Activated CD4-positive, alpha-beta T cell treated with anti-CD3 and anti-CD28 coated beads for 24 hours (primary cell): ENCODE measurements at places on chromosomes 3 and 15.

DNA sequence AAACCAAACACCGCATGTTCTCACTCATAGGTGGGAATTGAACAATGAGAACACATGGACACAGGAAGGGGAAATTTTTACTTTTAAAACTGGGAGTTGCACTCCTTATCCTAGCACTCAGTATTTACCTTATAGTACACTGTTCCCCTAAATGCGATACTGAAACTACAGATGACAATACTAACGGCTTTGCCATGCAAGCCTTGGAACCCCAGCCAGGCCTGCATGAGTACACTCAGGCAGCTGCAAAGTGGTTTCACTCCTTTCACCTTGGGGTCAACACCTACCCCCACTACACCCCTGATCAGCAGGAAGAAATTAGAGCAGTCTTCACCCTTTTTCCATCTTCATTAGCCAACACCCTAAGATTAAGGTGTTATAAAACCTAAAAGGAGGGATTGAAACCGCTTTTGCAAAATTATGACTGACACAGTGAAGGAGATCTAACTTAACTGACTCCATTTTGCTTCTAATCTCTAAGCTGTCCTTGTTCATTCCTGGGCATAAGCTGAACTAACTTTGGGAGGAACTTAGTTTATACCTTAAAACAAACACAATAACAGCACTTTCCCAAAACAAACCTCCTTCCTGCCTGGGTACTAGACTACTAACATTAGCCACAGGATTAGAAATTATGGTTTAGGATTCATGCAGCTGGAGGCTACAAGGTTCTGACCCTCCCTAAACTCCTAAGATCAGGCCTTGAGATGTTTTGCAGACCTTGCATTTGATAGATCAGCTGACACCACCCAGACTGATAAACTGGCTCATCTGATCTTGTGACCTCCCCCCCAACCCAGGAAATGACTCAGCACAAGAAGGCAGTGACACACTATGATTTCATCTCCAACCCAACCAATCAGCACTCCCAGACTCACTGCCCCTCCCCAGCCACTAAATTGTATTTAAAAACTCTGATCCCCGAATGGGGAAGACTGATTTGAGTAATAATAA lies 452.1 kb upstream of the PPP2R3A start:
- DNase-seq = no peak

GRCh38 chr3:73419179-73419803 lies 205.4 kb downstream of the PDZRN3 start:
- DNase-seq = no peak

GRCh38 chr15:39880718-39881387 lies 39.2 kb downstream of the GPR176 start:
- DNase-seq = no peak

DNA sequence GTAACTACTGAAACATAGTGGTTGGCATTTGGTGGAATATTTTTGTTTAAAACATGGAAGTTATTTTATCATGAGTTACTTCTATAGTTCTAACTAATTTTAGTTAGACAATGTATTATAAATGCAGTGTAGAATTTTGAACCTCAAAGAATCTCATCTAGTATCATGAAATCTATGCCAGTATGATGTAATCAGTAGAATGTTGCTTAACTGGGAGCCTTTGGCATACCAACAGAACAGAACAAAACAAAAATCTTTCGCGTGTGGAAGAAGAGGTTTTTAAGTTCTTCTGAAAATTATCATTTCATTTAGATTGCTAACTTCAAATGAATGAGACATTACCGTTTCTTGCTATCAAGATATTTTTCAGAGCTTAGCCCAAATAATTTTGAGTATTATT lies 98.4 kb upstream of the LRRFIP2 start:
- no peak for DNase-seq

DNA sequence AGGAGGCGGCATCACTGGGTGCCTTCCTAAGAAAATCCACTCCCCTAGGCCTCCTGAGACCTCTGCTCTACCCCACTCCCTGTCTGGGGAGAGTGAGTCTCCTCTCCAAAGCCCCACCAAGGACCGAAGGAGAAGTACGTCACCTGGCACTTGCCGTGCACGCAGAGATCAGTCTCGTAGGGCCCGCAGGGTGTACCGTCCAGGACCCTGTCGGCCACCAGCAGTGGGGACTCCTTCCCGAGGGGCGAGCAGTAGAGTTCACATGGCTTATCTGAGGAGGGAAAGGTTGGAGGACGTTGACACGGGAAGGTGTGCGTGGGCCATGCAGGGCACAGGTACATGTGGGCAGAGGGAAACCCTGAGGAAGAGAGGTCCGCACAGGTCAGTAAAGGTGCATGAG lies 232.9 kb downstream of the ADAMTS17 start:
- DNase-seq = no peak

- no peak for DNase-seq
Observed at GRCh38 chr15:55661428-55661827, 73.3 kb upstream of the PYGO1 start.

GRCh38 chr15:60353245-60353920 lies 44.4 kb downstream of the ANXA2 start:
- DNase-seq = no peak

- DNase-seq = no peak
Observed at GRCh38 chr15:51307325-51307724, 31.1 kb downstream of the CYP19A1 start.

- no peak for DNase-seq
Observed at GRCh38 chr3:100384733-100385525, 16.0 kb downstream of the TOMM70 start.

GRCh38 chr15:74842581-74843444 lies at the start of gene ULK3:
Gene ULK3 (minus strand): TSS chr15:74843156. CDS start chr15:74843105, 51 bp downstream.
- peak; percentile 90 for DNase-seq

GRCh38 chr15:29997499-29997898 lies 85.3 kb upstream of the GOLGA8J start:
- DNase-seq = no peak

- no peak for DNase-seq
Observed at GRCh38 chr3:160065786-160066185, 77.2 kb downstream of the IL12A start.

DNA sequence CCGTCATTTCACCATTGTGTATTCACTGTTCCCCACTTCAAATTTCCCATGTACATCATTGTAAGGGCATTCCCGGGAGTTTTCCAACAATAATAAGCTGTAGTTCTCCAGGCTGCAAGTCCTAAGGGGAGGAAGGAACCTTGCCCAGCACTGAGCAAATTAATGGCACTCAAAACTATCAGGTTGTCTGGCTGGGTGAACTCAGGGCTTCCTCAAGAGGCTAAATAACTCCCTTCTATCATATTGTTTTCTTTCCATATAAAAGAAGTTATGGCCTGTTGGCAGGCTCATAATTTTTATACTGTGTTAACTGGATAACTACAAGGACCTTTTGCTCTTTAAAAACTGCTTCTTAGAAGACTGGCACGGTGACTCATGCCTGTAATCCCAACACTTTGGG lies 71.4 kb downstream of the SEMA6D start:
- no peak for DNase-seq

- DNase-seq = no peak
Observed at GRCh38 chr3:113002679-113003078, 11.9 kb downstream of the GTPBP8 start.

DNA sequence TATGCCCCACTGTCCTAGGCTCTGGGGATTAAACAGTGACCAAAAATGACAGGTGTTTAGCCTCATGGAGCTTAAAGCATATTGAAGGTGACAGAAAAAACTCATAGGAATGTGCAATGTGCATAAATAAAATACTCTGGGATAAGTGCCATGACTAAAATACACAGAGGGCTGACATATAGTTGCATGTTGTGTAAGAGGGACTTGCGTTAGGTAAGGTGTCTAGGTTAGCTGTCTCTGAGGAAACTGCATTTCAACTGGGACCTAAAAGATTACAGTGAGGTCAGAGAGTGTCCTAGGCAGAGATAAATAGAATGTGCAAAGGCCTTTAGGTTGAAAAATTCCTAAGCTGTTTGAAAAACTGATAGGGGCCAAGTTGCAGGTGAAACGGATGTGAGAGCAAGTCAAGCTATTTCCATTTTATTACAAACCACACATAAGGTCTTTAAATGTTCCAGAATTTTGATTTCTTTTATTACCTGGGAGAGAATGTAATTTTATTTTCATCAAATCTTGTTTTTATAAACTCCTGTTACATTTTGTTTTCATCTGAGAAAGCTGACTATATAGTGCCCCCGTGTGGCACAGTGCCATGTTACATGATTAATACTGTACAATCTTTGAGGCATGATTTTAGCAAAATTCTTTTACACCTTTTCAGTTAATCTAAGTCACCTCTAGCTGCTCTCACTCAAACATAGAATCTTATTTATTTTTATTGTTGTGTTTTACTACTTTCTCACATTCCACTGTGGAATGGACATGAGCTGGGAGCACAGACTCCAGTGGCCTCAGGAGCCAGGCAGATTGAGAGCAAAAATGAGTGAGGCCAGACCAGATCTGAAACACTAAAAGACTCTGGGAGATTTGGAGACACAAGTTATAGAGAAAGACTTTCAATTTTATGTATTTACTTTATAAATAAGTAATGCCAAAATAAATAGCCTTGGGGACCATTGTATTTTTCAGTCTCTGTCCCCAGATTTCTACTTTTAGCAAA lies 259.6 kb upstream of the ZNF717 start:
- no peak for DNase-seq

- no peak for DNase-seq
Observed at GRCh38 chr3:113111011-113111707, 100.2 kb upstream of the BOC start.

DNA sequence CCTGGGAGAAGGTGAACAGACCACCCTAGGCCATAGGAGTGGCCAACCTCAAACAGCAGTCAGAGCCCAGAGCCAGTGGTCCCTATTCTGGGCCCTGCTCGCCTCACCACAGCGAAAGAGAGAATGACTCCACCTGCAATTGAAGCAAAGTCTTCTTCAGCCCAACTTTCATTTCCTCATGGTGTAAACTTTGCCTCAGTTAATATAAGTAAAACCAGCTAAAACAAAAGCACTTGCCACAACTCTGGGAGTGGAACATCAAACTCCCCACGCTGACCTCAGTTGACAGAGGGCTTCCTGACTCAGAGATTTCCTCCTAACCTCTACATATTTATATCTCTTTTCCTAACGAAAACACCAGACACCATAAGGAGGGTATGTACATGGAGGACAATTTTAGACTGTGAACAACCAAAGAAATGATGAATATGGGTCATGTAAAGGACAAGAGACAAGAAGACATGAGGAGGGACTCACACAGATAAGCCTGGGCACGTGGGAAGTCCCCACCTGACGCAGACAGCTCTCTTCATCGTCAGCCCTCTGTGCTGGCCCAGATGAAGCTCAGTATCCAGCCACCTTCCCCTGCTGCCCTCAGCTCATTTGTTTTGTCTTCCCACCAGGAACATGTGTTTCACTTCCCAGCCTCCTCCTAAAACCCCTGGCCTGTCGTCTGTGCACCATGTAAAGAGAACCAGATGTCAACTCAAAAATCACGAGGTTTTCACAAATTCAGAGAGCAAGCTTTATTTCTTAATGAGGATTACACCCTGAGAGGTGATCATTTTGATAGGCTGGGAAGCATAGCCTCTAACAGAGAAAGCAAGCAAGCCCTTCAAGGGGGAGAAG lies 140.9 kb downstream of the KCNMB2 start:
- DNase-seq = no peak

- no peak for DNase-seq
Observed at GRCh38 chr15:88622605-88622975, 1.4 kb downstream of the AEN start.

DNA sequence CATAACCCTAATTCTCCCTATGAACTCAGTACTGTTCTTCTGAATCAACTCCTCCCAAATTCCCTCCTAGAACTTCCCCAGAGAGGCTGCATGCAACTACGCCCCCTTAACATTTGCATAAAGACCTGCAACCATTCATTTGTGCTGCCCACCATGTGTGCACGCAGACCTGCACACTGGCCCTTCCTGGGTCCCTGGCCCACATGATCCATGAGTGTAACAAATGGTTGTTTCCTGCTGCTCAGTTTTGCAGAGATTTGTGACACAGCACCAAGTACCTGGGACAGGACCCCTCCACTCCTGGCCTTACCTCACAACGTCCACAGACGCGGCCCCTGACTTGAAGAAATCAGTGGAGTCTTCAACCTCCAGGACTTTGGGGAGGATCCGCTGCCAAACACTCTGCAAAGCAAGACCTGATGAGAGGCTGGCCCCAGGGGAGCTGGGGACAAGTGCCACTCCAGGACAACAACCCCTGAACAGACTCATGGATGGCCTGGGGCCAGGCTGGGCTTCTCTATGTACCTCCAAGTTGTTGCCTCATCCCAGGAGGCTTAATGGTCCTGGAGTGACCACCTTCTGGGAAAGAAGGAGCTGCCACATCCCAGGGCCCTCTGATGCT lies 33.8 kb downstream of the ALDH1L1 start:
- DNase-seq = no peak

DNA sequence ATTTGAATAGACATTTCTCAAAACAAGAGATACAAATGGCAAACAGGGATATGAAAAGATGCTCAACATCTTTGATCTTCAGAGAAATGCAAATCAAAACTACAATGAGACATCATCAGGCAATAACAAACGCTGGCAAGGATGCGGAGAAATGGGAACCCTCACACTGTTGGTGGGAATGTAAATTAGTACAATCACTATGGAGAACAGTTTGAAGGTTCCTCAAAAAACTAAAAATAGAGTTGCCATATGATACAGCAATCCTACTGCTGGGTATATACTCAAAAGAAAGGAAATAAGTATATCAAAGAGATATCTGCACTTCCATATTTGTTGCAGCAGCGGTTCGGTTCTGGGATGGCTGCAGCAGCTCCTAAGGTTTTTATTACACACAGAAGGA lies 16.8 kb upstream of the LARS2 start:
- DNase-seq = no peak

- no peak for DNase-seq
Observed at GRCh38 chr3:70871909-70872656, 559.6 kb upstream of the MDFIC2 start.

GRCh38 chr3:127590282-127590592 lies 296 bp downstream of the TPRA1 start:
- no peak for DNase-seq

GRCh38 chr3:8579096-8579495 lies 65.5 kb downstream of the SSUH2 start:
- DNase-seq = no peak

GRCh38 chr15:52783929-52784798 lies 6.0 kb downstream of the ONECUT1 start:
- no peak for DNase-seq

DNA sequence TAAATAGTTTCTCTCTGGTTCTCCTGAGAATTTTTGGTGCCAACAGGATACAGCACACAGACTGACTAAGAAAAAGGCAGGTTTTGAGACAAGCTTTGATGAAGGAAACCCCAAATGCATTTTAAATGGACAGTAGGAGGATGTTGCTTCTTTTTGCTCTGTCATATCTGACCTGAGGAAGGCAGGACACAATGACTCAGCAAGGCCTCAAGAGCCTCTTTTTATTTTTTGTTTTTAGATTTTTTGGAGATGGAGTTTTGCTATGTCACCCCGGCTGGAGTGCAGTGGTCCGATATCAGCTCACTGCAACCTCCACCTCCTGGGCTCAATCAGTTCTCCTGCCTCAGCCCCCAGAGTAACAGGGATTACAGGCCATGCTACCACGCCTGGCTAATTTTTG lies 16.9 kb upstream of the KNG1 start:
- no peak for DNase-seq
